ENCODE measurements at places on chromosomes 16 and 17.

DNA sequence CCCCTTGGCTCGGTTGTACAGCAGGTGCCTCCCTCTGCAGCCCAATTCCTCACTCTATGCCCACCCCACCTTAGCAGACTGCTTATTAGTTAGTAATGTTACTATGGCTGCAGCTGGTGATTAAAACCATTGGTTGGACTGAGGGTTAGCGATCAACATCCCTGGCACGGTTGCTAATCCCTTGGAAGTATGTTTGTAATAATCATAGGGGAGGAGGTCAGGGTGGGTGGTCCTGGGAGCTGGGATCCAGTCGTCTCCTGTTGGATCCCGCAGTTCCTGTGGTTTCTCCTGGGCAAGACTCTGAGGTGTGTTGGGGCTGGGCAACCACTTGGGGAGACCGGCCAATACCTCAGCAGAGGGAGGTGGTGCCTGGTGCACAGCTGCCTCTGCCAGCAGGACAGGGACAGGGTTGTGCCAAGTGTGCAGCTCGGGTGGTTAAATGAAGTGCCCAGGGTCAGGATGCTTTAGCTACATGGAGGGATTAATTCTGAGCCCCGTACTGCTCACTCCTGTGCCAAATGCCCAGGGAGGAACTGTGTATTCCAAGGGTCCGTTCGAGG, 38.0 kb downstream of the FZD2 start:
- no peak for DNase-seq

GRCh38 chr17:40253565-40253964, 34.1 kb upstream of the CDC6 start:
- no peak for DNase-seq

DNA sequence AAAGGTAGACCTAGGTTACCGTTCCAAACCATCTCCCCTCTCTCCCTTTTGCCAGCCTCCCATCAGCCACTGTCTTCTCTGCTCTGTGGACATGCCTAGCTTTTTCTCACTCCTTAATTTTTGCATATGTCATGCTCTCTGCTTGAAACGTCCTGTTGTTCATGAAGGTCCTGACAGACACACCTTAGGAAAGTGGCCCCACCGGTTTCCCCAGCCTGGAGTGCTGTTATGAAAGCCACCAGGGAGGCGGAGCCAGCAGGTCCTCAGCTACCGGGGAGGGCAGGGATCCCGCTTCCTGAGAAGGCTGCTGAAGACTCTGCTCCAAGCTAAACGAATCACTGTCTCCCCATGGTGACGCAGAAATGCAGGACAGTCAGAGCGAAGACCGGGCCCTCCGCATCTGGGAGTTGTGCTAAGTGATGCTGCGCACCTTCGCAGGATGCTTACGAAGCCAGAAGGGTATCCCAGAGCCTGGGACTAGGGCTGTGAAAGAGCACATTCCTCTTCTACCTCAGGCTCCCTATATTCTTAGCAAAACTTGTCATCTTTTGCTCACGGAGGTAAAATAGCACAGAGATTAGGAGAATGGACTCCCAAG, 2.3 kb upstream of the SLC16A11 start:
- no peak for DNase-seq

GRCh38 chr17:31858642-31859486, at the start of gene COPRS:
COPRS (minus strand) TSS chr17:31859244; CDS start chr17:31859199, 45 bp downstream.
- peak; percentile 52 for DNase-seq

DNA sequence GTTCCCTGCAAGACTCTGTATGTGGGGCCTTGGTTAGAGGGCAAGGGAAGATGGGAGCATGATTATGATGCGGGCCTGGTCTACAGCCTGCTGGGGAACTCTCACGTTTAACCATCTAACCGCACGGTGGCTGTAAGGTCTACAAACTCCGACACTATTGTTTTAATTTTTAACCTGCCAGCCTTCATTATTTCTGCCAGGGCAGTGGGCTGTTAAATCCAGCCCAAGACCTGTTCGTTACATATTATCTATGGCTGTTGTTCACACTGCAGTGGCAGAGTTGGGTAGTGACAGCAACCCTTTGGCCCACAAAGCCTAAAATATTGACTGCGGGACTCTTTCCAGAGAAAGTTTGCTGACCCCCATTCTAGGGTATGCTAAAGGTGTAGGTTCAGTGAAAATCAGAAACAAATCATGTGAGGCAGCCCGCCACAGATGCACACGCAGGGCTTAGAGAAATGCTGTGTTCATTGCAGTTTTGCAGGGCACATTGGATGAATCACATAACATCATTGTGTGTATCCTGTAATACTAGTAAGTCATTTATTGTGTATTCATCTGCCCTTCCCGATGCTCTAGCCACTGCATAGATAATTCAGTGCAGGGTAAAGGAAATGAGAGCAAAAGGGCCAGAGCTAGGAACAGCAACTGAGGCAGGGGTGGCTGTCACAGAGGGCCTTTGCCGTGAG, 14.3 kb downstream of the SNX29 start:
- no peak for DNase-seq

DNA sequence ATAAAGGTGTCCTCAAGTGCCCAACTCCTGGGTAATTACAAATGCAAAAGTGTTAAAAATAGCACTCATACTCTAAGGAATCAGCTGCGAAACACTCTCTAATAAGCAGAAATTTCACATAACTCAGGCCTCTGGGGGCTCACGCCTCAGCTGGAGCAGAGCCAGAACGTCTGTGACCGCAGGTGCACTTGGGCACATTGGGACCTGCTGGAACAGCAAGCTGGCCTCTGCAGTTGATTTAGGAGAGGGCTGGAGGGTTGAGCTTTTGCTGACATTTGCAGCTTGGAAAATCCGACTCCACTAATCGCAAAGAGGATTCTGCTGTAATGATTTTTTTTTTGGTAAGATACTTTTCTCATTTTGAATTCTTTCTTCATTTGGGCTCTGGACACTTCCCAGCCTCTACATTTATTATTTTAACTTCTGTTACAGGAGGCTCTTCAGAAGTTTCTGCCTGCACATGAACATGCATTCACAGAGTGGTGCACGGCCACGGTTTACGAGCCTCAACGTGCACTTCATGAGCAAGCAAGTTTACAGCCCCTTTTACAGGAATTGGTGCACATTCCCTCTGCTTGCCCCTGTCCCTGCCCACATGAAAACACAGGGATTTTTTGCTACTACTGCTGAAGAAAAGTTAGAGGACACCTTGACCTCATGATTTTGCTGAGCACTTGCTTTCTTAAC, 4.1 kb upstream of the SNTB2 start:
- DNase-seq: peak; percentile 17

DNA sequence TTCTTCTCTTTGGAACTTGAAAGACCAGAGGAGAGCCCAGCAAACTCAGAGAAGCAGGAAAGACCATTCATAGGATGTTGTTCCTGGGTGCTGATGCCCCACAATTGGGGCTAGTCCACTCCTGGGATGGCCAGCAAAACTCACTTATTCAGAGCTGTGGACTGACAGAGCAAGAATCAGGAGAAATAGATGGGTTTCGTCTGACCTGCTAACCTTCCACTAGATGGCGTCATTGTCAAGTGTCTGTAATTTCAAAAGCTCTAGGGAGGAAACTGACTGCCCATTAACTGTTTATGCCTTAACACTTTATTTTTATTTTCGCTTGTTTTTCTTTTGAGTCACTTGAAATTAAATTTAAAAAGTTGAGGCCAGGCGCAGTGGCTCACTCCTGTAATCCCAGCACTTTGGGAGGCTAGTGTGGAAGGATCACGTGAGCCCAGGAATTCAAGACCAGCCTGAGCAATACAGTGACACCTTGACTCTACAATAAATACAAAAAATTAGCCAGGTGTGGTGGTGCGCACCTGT, 28.7 kb upstream of the MILR1 start:
- peak; percentile 52 for DNase-seq

All from NCI-H1092 (cell line).